NCI-H1694 treated with DMSO at 0.1 percent for 48 hours (cell line): ENCODE measurements at places on chromosomes 6 and 20.

GRCh38 chr6:162156146-162156545, 571.4 kb downstream of the PRKN start:
- no peak for DNase-seq

- DNase-seq = no peak
Measured at GRCh38 chr6:12009876-12010634, 2.1 kb upstream of the HIVEP1 start.

GRCh38 chr20:34023937-34024722, 30.4 kb downstream of the RALY start:
- DNase-seq = no peak

DNA sequence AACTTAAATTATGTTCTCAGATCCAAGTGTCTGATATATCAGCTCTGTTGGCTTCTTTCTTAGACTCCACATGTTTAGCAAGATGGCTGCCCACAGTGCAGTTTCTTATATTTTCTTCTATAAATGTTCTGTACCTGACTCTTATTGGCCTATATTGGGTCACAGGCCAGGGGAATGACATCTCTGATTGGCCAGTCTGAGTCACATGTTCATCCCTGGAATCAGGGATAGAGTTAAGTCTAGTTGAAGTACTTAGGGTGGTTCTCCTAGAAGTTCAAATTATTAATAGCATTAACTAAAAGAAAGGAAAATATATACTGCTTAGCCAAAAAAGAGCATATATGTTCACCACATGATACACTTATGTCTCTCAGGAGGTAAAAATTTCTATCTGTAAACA, 105.3 kb upstream of the SLC22A16 start:
- no peak for DNase-seq

GRCh38 chr6:72820906-72821305, 199.0 kb downstream of the KCNQ5 start:
- DNase-seq = no peak

GRCh38 chr6:119096721-119097565, 18.5 kb upstream of the FAM184A start:
- no peak for DNase-seq

- DNase-seq = no peak
Measured at GRCh38 chr6:132733283-132733682, 19.4 kb upstream of the VNN1 start.

DNA sequence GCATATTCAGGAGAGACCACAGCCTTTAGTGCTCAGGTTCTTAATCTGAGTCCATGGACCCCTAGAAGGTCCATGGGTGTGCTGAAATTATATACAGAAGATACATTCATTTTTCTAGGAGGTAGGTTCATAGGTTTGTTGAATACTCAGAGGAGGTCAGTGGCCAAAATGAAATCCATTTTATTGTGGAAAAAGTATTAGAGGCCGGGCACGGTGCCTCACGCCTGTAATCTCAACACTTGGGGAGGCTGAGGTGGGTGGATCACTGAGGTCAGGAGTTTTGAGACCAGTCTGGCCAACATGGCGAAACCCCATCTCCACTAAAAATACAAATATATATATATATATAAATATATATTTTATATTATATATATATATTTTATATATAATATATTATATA, 9.0 kb upstream of the UST start:
- no peak for DNase-seq

DNA sequence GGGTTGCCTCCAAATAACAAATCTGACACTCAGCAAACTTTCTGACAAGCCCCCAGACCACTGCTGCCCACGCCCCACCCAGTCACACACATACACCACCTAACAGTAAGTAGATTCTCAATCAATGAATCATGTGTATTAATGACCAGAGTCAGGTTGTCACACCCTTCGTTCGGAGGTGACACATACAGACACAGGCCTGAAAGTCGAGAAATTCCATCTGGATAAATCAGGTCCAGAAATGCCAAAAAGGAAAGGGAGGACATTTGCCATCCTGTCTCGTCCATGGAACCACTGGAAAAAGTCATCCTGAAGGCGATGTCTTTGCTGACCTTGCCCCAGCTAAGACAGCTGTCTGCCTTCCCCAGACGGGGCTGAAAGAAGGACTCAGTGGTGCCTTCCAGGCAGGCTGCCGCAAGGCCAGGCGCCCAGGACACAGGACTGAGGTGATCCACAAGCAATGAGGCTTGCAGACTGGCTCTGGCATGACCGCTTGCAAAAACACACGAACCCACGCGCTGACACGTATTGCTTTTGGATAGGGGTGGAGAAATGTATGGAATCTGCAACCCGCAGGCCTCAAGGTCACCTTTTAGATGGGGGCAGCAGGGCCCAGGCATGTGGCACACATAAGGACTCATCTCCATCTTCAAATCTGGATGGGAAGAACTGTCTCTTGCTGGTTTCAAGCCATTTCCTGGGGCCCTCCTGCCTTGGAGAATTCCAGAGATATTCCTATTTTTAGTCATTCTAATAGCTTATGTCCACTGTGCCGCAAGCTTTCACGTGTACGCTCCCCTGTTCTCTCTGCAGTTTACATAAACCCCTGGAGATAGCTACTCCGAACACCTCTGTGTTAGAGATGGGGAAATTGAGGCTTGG, 9.0 kb downstream of the NFATC2 start:
- no peak for DNase-seq

DNA sequence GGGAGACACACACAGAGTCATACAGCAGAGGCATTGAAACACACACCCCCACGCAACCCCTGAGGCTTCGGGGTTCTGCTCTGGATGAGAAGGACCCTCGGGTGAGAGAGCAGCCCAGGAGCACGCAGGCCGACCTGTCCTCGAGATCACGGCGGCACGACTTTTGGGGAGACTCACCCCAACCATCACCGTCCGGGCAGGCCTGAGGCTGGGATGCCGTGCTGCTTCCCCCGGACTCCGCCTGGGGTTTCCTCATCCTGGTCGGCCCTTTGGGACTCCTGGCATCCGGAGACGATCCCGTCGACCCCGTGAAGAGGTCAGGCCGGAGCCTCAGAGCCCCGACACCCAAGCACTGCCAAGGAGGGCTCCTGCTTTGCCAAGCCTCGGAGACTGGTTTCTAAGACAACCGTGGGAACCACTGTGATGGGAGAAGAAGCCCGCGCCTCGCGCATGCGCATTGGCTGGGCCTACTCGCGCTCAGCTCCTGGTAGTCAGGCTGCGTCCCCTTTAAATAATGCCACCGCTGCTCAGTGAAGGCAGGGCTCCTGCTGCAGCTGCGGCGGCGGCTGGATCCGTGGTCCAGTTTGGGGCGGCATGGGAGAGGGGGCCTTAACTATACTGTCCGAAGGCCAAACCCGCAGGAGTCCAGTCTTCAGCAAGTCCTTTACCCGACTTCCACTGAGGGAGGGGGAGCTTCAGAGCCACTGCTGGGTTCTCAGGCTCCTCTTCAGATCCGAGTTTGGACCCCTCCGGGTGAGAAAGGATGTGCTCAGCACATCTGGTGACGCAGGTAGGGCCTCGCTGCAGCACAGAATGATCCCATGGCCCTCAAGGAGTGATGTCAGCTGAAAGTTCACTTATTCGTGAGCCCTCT, 171.4 kb upstream of the ZNF337 start:
- DNase-seq = peak; percentile 6

DNA sequence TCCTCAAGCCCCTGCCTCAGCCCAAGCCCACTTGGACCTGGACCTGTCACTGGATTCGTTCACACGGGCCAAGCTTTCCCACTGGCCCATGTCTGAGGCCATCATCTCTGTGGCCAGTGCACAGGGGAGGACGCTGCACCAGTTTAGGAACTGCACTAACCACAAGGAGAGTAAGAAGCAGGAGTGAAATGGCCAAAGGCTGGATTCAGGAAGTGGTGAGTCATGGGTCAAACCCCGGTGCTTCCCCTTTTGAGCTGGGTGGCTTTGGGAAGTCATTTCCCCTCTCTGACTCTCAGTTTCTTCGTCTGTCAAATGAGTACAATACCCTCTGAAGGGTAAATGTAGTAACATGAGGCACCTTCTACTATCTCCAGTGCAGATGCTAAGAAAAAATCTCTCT, 87.9 kb downstream of the CD40 start:
- no peak for DNase-seq

- no peak for DNase-seq
Measured at GRCh38 chr20:13425381-13426135, 204.5 kb downstream of the ISM1 start.
